ENCODE measurements at places on chromosomes 2 and 18. TPM values are rescaled to one million over a fixed set of nuclear protein-coding genes. Genes with fewer than 3 reads are reported as not detected.

Gene THSD7B
- total RNA-seq, result under 0.01 TPM

Gene SCN2A
- total RNA-seq, result 2.1 TPM

Gene CYBRD1
- 334 TPM for total RNA-seq

Gene PLCL1
- total RNA-seq, result 0.83 TPM

Gene TEX44
- not detected for total RNA-seq

Gene ATOH8
- 19.0 TPM for total RNA-seq

Gene LOXHD1
- total RNA-seq, result not detected

Gene UPP2
- total RNA-seq, result not detected

Gene SPDYA
- total RNA-seq, result 0.77 TPM

Gene GKN1
- total RNA-seq, result not detected

Gene B3GNT7
- total RNA-seq, result 0.17 TPM

Gene HPCAL1
- 34.5 TPM for total RNA-seq

Gene ZNF892
- 7.3 TPM for total RNA-seq

Gene MXD1
- 8.4 TPM for total RNA-seq

Gene CFAP221
- not detected for total RNA-seq

Gene PSMA8
- total RNA-seq, result not detected

Gene MRPL30
- 34.9 TPM for total RNA-seq

Gene FSHR
- not detected for total RNA-seq

Gene DQX1
- total RNA-seq, result not detected

Gene SMYD5
- 19.0 TPM for total RNA-seq
